Omental fat pad (tissue), 4 donors: ENCODE measurements at places on chromosomes 16 and 17.

DNA sequence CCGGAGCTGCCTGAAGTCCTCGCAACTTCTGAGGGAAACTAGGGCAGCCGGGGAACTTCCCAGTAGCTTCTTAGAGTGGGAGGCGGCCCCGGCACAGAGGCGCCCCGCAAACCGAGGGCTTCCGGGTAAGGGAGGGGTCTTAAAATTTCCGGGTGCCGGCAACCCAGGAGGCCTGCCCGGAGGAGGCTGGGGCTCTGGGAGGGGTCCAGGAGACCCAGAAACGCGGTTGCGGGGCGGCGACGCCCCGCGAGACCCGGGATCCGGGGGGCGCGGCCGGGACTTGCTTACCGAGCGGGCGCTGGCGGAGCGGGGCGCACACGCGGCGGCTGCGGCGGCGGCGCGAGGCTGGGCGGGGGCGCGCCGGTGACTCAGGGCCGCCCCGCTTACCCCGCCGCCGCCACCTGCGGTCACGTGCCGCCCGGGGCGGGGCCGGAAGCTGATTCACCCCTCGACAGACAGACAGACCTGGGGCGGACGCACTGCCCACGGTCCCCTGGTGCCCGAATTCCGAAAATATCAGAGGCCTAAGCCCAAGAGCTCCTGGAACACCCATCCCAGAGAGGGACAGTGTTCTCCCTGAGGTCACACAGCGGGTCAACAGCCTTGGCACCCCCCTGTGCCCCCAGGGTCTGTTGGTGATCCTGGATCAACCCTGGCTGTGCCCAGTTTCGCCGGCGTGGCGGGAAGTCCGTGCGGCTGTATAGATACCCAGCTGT lies at the start of gene FAM83G:
FAM83G (minus strand) TSS at position 344 of the 716 bp plus-strand sequence. CDS start 723 bp downstream, outside the sequence.
- peak; percentile 87 for DNase-seq

GRCh38 chr17:75845058-75845711 lies 981 bp upstream of the UNC13D start:
- no peak for DNase-seq

- peak; percentile 42 for DNase-seq
Measured at GRCh38 chr16:48409839-48410632, 24.8 kb upstream of the SIAH1 start.

DNA sequence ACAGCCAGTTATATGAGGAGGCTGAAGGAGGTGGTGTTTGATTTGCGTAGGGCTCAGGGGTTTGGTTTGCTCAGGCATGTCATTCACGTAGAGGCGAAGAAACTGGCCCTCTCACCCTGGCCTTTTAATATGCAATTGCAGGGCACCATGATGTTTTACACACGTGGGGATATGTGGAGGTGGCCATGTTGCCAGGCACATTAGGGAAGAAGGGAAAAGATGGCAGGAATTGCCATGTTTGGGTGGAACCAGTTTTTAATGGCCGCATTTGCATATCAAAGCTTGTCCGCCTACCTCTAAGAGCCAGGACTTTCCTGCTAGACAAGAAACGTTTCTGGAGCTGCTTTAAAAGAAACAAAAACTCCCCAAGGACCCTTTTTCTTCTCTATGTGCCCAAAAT lies 1483.7 kb upstream of the GOT2 start:
- DNase-seq = no peak

DNA sequence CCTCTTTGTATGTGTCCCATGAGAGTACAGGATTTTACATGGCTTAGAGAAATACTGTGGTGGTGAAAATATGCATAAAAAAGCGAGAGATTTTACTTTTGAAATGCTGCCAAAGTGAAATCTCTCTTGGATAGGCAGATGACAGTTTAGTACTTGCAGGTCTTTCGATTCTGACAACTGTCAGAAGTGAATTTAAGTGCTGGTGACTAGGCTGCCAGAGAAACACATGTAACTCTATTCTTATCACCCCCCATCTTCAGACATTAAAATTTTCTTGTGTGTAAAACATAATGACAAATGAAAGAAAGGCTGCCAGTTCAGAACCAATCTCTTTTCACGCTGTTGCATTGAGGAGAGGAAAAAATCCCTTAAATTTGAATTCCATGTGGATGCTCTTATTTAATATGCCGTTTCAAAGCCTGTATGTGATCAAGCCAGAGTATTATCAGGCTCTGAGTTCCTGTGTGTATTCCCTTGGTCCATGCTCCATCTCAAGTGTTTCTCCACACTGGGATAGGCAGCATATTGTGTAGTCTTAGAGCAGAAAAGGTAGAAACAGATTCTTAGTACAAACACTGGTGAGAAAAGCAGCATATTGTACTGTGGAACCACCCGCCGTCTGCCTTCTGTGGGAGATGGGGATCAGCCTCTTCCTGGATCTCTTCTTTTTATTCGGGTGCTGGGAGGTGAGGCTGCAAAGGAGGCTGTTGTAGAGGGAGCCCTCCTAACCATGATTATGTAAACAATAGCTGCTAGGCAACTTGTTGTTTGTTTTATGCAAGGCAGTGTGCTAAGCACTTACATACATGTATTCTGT lies 291.3 kb downstream of the WWOX start:
- no peak for DNase-seq
